ENCODE measurements at places on chromosomes 11 and 22. TPM values are rescaled to one million over a fixed set of nuclear protein-coding genes. Genes with fewer than 3 reads are reported as not detected.

Gene SYT9
- total RNA-seq, result 0.92 TPM

Gene TEX54
- not detected for total RNA-seq

Gene C11orf16
- total RNA-seq, result not detected

Gene MMP10
- total RNA-seq, result 3.2 TPM

Gene ARHGAP20
- 5.5 TPM for total RNA-seq

Gene LMF2
- 30.8 TPM for total RNA-seq

Gene TUT1
- total RNA-seq, result 5.8 TPM

Gene MMP1
- total RNA-seq, result 4.3 TPM

Gene C11orf42
- not detected for total RNA-seq

Gene TFIP11
- 28.4 TPM for total RNA-seq

Gene F2
- not detected for total RNA-seq

Gene PGA4
- total RNA-seq, result 0.82 TPM

Gene OR52E8
- not detected for total RNA-seq

Gene TMEM121B
- total RNA-seq, result 0.82 TPM

Gene B4GALNT4
- 22.9 TPM for total RNA-seq

Gene MMP12
- not detected for total RNA-seq

Gene SLC22A6
- total RNA-seq, result not detected

Gene VSIG10L2
- not detected for total RNA-seq

Gene OR52H1
- total RNA-seq, result not detected

Gene CASP5
- total RNA-seq, result not detected

Gene SLC25A45
- total RNA-seq, result 4.8 TPM

Gene SLC25A17
- 14.2 TPM for total RNA-seq

Gene SCGB1D4
- total RNA-seq, result not detected

Gene NCF4
- 5.7 TPM for total RNA-seq

Gene SLC35F2
- 4.7 TPM for total RNA-seq

Gene TMEM132A
- 29.7 TPM for total RNA-seq

Gene CCDC88B
- total RNA-seq, result 6.4 TPM

Gene OR4C46
- total RNA-seq, result not detected

Gene TRIM44
- 15.5 TPM for total RNA-seq

Gene CDCA5
- total RNA-seq, result 4.9 TPM

Gene ALDH3B2
- 3.3 TPM for total RNA-seq

Gene ANKRD49
- 19.8 TPM for total RNA-seq

Gene SLC37A2
- 3.9 TPM for total RNA-seq

Gene POTEH
- not detected for total RNA-seq

Gene OR4D5
- not detected for total RNA-seq

Gene CATSPERZ
- total RNA-seq, result not detected

Gene OR2D2
- total RNA-seq, result not detected

Gene PTPN5
- total RNA-seq, result 0.62 TPM

Gene C11orf87
- total RNA-seq, result not detected

Gene KRTAP5-7
- total RNA-seq, result not detected

Gene GPHA2
- total RNA-seq, result not detected

Measured in tongue (tissue), 3 donors.